ENCODE measurements at places on chromosomes 2 and 18.

DNA sequence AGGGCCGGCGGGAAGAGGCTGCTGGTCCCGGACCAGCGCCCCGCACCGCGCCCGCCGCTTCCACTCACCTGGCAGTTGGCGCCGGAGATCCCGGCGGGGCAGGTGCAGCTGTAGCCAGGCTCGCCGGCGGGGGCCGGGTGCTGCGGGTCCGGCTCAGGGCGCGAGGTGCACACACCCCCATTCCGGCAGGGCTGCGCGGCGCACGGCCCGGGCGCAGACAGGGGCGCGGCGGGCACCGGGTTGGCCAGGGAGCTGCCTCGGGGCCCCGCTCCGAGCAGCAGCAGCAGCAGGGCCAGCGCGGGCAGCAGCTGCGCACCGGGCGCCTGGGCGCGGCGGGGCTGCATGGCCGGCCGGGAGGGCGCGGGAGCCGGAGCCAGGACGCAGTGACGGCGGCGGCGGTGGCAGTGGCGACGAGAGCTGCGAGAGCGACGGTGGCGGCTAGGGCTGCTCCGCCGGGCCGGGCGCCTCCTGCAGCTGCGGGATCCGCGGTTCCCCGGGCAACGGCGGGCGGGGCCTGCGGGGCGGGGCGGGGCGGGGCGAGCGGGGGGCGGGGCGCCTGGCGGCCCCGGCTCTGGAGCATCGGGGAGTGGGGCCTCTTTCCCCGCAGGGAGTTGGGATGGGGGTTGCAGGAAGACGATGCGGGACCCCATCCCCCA lies at the start of gene DNER:
Gene DNER (minus strand): TSS at position 476 of the 656 bp plus-strand sequence. CDS start 132 bp downstream, at position 344.
- DNase-seq = no peak

- no peak for DNase-seq
These were observed 223.2 kb upstream of the RAB6C start for GRCh38 chr2:129756276-129756675.

DNA sequence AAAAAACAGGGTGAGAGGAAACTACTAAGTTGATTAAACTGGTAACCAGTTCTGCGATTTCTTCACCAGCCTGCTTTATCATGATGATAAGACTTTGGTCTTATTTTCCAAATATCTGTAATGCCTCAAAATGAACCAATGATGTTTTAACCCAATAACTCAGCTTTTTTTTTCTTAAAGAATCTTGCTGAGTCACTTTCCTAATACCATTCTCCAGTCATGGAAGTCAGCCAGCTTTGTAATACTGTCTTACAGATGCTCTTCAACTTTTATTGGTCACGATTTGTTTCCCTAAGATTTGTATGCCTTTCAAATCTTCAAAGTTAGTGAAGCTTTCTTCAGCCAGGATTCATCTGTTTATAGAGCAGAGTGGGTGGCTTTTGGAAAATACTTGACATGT lies 47.7 kb upstream of the SMIM21 start:
- no peak for DNase-seq

GRCh38 chr18:34222307-34223163 lies 2.2 kb downstream of the NOL4 start:
- DNase-seq = no peak

- no peak for DNase-seq
These were observed 1.4 kb downstream of the GPR35 start for GRCh38 chr2:240626531-240627300.

DNA sequence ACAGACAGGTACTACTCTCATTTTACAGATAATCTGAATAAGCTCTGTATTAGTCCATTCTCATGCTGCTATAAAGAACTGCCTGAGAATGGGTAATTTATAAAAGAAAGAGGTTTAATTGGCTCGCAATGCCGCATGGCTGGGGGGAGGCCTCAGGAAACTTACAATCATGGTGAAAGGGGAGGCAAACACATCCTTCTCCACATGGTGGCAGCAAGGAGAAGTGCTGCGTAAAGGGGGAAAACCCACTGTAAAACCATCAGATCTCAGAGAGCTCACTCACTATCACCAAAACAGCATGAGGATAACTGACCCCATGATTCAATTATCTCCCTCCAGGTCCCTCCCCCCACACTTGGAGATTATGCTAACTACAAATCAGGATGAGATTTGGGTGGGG lies 254.4 kb downstream of the KCNE4 start:
- DNase-seq = no peak

GRCh38 chr2:231170055-231170454 lies 28.4 kb upstream of the ARMC9 start:
- DNase-seq = no peak

DNA sequence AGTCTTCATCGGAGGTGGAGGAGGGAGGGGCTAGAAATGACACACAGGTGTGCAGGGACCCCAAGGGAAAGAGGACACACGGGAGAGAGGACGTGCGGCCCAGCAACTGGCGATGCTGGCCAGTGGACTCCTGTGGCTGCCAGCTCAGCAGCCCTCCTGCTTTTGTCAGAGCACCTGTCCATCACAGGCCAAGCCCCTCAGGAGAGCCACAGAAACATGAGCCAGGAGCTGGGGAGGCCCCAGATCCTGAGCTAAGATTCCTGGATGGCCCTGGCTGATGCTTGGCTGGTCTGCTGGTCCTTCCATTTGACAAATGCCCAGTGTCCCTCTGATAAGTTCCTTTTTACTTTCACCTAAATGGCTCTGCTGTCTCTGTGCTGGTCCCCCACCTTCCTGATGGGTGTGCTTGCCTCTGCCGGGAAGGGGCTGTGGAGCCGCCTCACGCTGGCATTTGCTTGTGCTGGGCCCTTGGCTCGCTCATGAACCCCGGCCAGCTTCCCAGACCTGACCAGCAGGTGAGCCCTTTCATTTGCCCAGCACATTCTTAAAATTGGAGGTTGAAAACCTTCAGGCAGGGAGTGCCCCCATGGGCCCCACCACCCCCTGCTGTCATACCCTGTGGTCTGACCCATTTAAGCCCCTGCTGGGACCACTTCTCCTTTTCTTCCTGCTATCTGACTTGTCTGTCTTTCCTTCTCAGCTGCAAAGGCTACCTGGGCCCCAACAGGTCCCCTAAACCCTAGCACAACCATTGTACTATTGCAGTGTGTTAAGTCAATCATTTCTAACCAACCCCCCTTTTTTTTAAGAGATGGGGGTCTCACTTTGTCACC lies 37.3 kb downstream of the CYP27C1 start:
- no peak for DNase-seq

- DNase-seq = no peak
These were observed 132.1 kb downstream of the SH3RF3 start for GRCh38 chr2:109260886-109261700.

DNA sequence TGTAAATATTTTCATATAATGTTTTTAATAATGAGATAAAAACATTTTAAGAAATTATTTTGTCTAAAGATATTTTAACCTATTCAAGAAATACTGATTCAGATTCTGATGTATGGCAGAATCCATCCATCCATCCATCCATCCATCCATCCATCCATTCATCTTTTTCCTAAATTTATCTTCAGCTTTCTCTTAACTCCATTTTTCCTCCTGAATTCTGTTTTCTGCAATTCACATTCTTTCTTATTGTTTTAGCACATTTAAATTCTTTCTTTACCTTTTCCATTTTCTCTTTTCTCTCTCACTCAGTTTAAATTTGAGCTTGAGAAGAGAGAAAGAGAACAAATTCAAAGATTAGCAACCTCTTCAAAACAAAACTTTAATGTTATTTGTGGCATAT lies 3.6 kb downstream of the LRP1B start:
- DNase-seq = no peak

GRCh38 chr2:102743259-102743658 lies 18.6 kb upstream of the TMEM182 start:
- DNase-seq = no peak

GRCh38 chr2:118667964-118668363 lies 179.5 kb downstream of the EN1 start:
- DNase-seq = no peak

Data from stimulated activated CD8-positive, alpha-beta memory T cell treated with anti-CD3 and anti-CD28 coated beads, Interleukin-12 subunit alpha, Interleukin-12 subunit beta, amount 100 ng/mL, for 4 hours (primary cell).